Left lung (tissue), 14 donors: ENCODE measurements at places on chromosomes 5 and 9. TPM values are rescaled to one million over a fixed set of nuclear protein-coding genes. Genes with fewer than 3 reads are reported as not detected.

The SLC46A2 gene
- polyA plus RNA-seq = 1.5 TPM

The CCNO gene
- 3.3 TPM for polyA plus RNA-seq

The HTR4 gene
- polyA plus RNA-seq = 0.38 TPM

The FGF18 gene
- 7.2 TPM for polyA plus RNA-seq

The FBN2 gene
- polyA plus RNA-seq = 64.3 TPM

The HRCT1 gene
- polyA plus RNA-seq = 0.55 TPM

The FSD1L gene
- polyA plus RNA-seq = 6.4 TPM

DNA sequence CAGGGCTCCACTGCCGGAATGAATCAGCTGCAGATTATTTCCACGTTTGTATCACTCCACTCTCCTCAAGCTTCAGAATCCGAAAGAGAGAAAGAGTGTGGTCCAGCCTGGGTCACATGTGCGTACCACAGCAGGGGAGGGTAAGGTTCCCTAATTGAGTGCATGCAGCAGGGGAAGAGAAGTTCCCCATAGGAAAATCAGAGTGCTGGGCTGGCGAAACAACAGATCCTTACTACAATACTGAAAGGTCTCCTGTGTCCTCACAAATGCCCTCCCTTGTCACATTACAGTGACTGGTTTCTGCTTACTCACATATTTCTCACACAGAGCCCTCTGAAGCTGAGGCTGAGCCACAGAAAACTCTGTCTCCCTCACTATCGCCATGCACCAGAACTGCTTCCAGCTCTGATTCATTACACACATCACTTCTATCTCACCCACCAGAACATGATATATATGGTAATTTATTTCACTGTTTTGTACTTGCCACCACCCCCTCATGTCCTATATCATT is 532.2 kb upstream of the TUSC1 start:
- DNase-seq = no peak

DNA sequence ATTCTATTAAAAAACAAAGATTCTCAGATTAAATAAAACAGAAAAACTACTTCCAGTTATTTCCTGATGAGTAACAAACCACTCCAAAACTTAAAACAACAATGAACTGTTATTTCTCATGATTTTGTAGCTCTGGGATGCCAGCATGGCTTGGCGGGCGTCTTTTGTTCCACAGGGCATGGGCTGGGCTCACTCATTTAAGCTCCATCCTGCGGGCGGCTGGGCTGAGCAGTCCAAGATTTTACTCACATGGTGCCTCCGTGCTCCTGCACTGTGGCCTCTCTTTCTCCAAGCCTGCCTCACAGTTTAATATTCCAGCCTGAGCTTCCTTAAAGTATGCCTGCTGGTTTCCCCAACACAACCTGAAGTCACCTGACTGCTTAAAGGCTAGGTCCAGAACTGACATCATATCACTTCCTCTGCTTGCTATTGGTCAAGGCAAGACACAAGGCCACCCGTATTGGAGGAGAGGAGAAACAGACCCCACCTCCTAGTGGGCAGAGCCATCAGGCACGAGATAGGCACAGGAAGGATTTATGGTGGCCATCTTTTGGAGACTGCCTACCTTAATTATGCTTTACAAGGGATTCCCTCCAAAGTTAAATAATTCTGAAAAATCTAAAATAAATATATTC is 41.6 kb upstream of the ZBTB43 start:
- no peak for DNase-seq

DNA sequence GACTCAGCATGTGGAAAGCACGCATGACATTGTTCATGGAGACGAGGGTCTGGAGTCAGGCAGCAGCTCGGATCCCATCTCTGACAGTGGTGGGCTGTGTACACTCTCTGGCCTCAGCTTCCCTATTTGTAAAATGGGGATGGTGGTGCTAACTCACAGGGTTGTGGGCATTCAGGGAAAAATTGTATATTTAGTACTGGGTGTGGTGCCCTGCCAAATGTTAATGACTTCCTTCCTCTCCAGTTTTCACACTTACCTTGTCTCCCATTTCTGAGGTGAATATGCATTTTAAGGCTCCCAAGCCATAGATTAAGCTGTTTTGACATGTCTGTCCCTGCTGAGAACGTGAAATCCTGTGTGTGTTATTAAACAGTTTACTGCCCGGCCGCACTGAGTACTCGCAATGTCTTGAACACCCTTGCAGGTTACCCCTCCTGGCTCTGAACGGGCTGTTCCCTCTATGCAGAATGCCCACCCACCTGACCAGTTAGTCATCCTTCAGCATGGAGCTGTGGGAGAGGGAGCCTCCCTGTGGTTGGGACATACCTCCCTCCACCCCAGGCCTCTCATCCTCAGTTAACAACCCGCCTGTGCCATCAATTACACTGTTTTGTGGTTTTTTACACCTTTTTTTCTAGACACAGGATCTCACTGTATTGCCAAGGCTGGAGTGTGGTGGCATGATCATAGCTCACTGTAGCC is 25.8 kb downstream of the TJP2 start:
- no peak for DNase-seq

DNA sequence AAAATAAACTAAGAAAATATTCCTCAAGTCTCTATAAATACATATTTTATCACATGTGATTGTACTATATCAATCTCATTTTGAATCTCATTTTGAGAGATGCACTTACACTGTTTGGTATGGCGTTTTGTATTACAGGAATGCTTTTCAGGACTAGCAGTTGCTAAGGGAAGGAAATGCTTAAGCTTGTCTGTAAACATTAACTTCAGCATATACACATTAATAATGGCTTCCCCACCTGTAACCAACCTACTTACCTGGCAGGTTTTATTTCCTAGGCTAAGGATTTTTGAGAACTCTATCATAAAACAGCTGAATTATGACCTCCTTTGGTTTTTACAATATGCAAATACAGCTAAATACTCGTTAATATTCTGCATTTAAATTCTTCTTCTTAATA is 141.0 kb upstream of the GRHPR start:
- DNase-seq = peak; percentile 11

DNA sequence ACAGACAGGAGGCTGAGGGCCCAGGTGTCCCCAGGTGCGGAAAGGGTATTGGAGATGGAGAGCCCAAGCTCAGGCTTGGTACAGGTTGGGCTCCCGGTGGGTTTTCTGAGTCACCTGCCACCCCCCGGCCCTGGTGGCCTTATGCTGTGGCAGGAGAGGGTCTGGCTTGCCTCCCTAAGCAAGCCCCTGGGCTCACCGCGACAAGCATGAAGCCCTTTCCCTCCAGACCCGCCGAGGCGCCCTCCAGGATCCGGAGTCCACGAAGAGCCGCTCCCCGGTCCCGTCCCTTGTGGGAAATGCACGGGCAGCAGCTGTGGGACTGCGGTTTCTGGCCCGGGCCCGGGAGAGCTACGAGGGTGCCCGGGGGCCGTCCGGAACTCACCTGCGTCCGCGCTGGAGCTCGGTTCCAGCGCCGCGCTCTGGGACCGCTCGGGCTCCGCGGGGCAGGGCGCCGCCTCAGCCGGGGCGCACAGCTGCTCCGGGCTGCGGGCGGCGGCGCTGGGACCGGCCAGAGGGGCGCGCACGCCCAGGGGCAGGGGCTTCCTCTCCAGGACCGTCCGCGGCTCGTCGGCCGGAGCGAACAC is 757 bp downstream of the SAPCD2 start:
- no peak for DNase-seq

DNA sequence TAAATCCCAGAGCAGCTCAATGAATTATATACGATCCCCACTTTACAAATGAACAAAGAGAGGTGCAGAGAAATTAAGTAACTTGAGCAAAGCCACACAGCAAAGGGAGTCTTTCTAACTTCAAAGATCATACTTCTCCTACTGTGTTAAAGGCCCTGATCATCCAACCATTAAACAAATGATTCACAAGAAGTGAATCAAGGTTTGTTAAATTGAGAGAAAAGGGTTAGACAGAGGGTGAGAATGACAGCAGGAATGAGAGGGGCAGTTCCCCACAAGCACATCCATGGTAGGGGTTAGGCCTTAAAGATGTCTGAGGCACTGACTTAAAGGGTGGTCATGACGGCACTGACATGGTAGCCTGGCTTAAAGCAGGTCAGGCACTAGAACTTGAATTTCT is 10.7 kb downstream of the IDNK start:
- no peak for DNase-seq

DNA sequence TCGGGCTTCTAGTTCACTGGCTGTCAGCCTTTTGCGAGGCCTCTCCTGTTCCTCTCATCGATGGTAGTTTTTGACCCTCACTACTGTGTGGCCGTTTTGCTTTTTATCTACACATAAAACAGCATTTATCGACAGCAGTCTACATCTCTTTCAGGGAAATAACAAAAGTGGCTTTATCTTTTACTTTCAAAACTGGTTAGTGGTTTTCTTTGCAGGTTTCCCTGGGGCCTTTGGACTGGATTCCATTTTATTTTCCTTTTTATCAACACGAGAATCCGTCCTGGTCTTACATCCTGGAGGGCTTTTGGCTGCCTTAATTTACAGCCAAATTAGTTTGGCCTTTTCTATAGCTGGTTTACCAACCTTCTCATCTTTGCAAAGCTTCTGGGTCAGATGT is 793 bp upstream of the PKD2L2 start:
- DNase-seq = no peak

DNA sequence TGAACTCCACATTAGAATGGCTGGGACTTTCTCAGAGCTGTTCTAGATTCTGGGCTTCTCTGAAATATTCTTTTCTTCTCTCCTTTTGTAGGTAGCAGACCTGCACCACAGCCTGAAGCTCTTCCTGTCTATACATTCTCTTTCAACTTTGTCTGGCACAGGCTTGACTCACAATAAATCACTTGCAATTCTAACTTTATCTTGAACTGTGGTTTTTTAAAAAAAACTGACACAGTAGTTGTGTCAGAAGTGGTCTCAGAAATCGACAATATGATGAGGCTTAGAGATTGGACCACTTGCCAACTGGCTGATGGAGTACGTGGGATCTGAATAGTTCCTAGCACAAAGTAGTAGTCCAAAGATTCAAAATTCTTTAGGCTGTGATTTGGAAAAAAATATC is 24.1 kb upstream of the CDH9 start:
- no peak for DNase-seq

GRCh38 chr9:116639251-116639741 is 47.8 kb upstream of the TRIM32 start:
- DNase-seq = no peak

DNA sequence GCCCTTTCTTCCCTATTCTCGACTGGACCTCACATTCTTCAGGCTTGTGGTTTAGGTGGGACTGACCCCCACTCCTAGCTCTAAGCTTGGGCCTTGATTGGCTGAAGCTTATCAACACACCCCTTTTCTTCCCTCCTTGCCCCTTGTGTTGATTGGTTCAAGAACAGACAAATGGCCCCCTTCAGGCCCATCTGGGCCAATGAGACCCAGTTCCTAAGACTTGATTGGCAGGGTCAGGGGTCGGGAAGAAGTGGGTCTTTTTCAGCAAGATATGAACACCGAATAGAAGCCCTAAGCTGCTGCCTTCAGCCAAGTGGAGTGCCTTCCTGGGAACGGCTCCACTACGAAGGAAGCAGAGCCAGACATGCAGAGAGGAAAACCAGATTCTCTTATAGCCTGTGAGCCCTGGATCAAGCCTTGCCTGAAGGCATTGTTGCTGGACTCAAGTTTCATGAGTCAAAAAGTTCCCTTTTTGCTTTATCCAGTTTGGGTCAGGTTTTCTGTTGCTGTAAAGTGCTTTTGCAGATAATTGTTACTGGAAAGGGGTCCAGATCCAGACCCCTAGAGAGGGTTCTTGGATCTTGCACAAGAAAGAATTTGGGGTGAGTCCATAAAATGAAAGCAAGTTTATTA is 22.4 kb upstream of the NCS1 start:
- DNase-seq = no peak

- no peak for DNase-seq
Measured at GRCh38 chr5:39102684-39103155, 28.5 kb upstream of the RICTOR start.

DNA sequence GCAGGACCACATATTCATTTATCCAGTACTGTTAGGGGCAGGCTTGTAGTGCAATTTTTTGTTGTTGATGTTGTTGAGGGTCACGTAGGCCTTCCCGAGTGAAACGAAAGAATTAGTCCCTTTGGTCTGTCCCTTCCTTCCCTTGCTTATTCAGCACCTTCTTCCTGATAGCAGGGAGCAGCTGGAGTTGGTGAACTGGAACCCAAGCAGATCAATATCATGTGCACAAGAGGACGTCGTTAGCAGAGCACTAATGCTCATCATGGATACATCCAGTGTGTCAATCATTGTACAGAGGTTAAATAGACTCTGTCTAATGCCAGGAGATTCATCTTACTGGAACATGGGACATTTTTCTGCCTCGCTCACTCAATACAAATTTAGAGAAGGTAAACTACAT is 33.0 kb upstream of the MAP1B start:
- no peak for DNase-seq

DNA sequence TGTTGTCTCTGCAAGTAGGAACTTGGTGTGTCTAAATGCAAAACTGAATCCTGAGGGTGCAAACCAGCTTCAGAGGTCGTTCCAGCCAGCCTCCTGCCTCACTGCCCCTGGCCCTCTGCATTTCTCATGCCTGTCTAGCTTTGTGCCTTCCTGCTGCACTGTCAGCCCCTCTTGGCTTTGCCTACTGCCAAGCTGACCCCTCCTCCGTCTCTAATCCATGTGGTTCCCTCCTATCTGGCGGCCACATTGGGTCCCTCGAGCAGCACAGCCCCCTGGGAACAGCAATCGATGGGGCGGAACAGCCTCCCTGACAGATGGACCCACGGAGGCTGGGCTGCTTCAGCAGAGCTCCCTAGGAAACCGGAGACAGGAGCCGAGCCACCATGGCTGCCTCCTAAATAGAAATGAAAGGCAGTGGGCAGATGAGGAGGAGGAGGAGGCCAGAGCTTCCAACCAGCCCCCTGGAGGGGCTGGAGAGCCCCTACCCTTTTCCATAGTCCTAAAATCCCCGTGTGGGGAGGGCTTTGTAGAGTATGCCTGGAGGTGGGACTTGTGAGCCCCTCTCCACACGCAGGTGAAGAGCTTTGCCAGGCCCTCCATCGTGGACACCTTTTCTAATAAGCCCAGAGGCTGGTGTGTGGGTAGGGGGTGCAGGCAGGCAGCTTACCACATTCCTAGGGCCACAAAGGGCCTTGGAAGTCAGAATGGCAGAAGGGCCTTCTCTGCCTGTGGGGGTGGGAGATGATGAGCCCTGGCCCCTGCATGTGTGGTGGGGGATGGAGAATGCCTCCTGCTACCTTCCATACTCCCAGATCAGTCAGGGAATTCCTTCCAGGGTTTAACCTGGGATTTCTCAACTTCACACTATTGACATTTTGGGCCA is 9.2 kb upstream of the CXXC5 start:
- DNase-seq = no peak

DNA sequence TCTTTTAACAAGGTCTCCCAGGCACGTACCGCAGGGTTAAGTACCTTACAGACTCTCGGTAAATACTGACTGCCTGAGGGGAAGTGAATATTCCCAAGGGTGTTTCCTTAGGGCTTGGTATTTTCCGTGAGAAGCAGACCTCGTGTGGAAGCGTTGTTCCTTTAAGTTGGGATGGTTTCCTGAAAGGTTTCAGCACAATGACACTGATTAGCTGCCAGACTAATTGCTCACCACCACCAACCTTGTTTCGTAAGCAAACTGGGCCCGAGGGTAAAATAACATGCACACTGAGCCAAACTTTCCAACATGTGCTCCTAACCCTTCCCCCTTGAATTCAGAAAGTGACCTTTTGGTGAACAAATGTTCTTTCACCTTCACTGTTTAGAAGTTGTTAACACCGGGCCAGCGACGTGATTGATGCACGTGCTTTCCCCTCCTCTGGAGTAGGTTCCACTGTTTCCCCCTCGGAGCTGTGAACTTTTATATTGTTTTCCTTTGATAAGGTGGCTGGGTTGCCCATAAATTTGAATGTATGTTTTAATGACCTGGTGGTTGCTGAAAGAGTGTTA is 128.1 kb upstream of the RPS23 start:
- DNase-seq = no peak

- DNase-seq = no peak
Measured at GRCh38 chr5:28726815-28727214, 1688.4 kb upstream of the CDH9 start.

GRCh38 chr5:2415678-2416077 is 335.8 kb downstream of the IRX2 start:
- DNase-seq = no peak
